ENCODE measurements at places on chromosomes 11 and 22. TPM values are rescaled to one million over a fixed set of nuclear protein-coding genes. Genes with fewer than 3 reads are reported as not detected.

DNA sequence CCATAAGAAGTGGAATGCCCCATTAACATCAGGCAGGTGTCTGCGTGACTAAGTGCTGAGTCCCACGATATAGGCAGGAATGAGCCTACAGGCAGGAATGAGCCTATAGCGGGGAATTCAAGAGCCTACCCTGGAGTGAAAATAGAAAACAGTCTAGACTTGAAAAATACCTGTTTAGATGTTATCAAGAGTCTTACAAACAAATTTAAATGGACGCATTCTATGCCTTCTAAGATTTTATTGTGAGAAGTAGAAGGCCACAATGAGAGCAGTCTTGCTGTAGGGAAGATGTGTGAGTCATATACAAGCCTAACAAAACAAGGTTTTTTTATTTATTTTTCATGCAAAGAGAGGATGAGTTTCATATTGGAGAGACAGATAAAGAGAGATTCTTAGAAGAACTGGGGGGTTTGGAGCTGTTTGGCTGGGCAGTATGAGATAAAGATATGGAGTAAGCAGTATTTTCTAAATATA is 200.8 kb upstream of the ZC3H12C start:
- no peak for DNase-seq

DNA sequence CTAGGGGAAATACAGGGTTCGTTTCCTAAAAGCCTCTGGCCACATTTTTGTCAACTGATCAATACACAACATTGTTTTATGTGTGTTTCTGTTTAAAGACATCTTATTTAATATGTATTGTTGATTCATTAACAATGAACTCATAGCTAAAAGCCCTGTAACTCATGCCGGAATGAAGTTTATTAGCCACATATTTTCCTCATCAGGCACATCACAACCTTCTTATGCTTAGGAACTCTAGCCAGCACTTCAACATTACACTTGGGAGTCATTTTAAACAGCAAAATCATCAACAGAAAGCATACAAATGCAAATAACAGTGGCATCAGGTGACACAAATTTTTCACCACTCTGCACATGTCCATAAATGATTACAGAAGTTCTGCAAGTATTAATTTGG is 15.1 kb upstream of the BLID start:
- DNase-seq: no peak

GRCh38 chr11:10495464-10495786 is 40.4 kb downstream of the AMPD3 start:
- DNase-seq: peak; percentile 40

DNA sequence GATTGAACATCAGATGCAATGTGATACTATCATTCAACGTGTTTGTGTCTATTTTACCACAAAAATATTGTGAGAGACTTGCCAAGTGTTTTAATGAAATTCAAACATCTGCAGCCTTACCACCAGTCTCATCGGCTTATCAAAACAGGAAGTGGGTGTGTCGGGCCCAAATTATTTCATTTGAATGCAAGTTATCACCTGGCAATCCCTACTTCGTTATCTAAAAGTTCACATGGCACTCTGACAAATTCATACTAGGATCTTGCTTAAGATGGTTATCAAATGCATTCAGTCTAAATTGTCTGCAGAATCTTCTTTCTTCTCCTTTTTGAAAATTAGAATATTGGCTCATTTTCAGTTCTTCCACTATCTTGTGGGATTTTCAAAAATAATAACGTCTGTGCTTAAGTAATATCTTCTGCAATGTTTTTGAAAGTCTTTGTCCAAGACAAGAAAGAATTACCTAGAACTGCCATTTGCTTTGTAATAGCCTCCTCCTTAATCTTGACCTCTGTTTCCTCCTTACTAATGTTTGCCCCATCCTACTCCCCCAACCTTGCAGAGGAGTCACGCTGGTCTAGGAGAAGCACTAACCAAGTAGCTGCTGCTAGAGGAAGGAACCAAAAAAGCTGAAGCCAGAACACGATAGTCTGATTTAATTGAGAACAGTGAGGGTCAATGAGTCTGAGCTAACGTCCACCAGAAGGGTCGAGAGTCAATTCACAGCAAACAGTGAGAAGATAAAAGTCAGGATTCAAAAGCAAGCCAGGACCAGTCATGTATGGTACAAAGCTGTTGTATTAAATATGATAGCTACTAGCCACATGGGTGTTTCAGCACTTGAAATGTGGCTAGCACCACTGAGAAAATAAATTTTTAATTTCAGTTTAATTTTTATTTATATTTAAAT is 10.2 kb upstream of the BIRC3 start:
- DNase-seq: no peak

GRCh38 chr11:13899603-13900002 is 62.9 kb upstream of the SPON1 start:
- DNase-seq: no peak

DNA sequence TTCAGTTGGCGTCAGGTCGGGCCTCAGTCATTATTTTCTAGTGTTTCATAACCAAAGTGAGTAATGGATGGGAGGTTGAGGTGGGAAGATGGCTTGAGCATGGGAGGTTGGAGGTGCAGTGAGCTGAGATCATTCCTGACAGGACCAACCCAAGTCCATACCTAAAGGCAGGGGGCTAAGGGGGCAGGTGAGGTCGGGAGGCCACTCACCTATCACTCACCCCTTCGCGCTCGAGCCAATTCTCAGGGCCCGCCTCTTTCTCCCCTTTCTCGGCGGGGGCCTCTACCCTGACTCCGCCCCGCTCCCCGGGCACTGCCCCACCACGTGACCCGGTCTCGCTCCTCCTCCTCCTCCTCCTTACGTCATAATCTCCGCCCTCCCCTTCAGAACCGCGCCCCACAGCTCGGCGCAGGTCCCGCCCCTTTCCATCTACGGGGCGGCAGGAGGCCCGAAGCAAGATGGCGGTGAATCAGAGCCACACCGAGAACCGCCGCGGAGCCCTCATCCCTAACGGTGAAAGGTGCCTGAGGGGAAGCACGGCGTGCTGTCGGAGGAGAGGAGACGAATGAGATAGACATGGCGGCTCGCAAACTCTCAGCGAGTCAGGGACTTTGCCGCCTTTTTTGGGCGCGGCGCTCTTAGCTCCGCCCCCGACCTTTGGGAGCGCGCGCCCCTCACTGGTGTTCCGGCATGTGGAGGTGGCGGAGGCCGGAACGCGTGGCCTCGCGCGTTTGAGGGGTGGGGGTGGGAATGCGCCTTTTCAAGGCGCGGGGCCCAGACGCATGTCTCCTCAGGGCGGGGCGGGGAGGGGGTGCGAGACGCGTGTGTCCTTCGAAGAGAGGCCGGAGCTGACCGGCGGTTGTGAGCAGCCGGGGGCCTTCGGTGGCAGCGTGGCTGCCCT is at the start of gene WBP2NL:
WBP2NL (plus strand) TSS at position 428 of the 901 bp plus-strand sequence; CDS start at position 459, 31 bp downstream.
- peak; percentile 92 for DNase-seq

DNA sequence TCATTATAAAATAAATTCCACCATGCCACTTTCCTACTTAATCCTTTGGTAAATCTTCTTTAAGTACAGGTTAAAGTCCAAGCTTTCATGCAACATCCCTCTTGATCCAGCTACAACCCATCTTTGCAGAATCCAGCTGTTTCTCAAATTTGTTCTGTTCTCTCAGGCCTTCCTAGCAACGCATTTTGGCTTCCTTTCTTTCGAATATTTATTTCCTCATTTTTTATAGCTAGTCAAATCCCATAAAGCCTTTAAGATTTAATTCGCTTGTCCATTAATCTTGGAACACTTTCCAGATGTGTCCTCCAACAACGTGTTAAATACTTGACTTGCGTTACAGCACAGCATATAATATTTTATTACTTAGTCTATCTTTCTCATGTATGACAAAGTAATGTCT is 600.1 kb upstream of the CHORDC1 start:
- DNase-seq: no peak

- no peak for DNase-seq
These were observed 138.1 kb downstream of the PGR start for GRCh38 chr11:100991541-100991940.

DNA sequence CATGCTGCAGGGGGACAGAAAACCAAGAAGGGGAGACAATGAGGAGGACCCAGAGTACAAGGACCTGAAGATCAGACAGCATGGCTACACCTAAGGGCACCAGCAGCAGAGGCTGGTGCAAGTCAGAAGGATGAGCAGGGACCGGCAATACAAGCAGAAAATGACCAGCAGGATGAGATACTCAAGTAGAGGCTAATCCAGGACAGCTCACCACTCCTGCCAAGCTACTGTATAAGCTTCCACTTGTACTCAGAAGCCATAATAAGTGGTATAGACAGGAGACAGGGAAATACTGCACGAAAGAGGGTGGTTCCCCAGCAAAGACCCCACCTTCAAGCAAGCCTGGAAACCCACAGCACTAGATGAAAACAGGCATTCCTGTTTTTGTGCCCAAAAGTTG is 138.7 kb upstream of the ZC3H12C start:
- no peak for DNase-seq

- DNase-seq: no peak
These were observed 3.1 kb downstream of the WBP2NL start for GRCh38 chr22:42001706-42002105.

DNA sequence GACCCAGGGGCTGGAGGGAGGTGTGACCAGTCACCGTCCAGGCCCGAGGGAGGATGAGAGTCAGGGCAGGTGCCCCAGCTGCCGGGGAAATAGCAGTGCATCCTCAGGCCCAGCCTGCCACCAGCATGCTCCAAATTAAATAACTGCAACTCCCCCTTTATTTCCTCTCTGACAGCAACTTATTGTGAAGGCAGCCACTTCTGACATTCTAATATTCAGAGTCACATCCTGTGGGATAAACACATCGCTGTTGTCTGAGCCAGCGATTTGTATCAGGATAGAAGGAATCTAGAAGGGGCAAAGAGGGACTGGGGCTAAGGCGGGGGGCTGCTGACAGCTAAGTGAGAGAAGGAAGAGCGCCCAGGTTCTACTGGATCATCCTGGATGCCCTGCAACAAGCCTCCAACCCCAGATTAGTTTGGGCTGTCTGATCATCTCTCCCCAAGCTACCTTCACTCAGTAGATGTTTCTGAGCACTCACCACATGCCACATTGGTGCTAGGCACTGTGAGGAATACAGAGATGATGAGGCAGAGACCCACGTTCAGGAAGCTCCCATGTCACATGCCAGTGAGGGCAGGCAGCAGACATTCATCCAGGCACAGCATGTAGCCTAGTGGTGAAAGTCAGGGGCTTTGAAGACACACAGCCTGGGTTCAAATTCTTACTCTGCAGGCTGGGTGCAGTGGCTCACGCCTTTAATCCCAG is 214.1 kb downstream of the BUD13 start:
- no peak for DNase-seq

GRCh38 chr11:123653827-123654565 is 428 bp downstream of the SCN3B start:
- peak; percentile 54 for DNase-seq

GRCh38 chr11:29153078-29153477 is 863.8 kb downstream of the KCNA4 start:
- DNase-seq: no peak

DNA sequence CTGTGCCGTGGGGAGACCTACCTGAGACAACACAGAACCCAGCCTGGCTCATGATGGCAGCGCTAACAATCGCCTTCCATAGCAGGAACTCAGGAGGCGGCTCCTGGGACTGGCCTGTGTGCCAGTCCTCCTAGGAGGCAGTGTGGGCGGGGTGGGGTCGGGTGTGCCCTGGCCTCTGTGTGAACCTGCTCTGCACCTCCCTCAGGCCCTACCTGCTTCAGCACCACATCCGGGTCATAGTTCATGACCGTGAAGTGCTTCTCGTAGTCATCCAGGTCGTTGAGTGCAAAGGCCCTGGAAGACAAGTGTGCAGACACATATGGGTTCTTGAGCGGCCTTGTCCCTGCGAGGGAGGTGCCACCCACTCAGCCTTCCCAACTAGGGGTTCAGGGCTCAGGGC is 15.3 kb downstream of the TTLL12 start:
- DNase-seq: no peak

DNA sequence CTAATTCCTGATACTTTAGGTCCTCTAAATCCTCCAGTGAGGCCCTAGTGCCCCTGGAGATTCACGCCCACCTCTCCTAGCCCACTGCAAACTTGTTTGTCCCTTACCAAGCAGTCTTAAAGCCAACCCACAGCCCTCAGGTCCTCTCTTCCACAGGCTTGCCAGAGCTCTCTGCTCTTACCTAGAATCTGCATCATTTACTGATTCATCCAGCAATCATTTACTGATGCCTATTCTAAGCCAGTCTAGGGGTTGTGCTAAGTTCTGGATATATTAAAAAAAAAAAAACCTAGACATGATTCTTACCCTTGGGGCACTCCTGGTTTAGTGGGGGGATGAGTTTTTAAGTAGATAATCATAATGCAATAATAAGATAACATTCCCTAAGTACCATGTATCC is 43.0 kb upstream of the PLET1 start:
- no peak for DNase-seq

- no peak for DNase-seq
These were observed 88.6 kb downstream of the TEAD1 start for GRCh38 chr11:12762696-12763324.

GRCh38 chr11:8776209-8776608 is 93.6 kb downstream of the RPL27A start:
- DNase-seq: no peak

GRCh38 chr11:35043936-35044335 is 95.0 kb upstream of the CD44 start:
- no peak for DNase-seq

- no peak for DNase-seq
These were observed 14.5 kb downstream of the ATG16L2 start for GRCh38 chr11:72828692-72829101.

- peak; percentile 39 for DNase-seq
These were observed 52.2 kb downstream of the ANO5 start for GRCh38 chr11:22244986-22245592.

GRCh38 chr11:134441281-134441680 is 29.2 kb upstream of the B3GAT1 start:
- DNase-seq: no peak

GRCh38 chr11:64089915-64090805 is 54.4 kb downstream of the FLRT1 start:
- no peak for DNase-seq

- DNase-seq: no peak
These were observed 130.1 kb downstream of the SOX6 start for GRCh38 chr11:16226245-16226644.

GRCh38 chr11:96472085-96472484 is 82.3 kb downstream of the JRKL start:
- DNase-seq: no peak

GRCh38 chr22:25736378-25737011 is 5.5 kb upstream of the MYO18B start:
- DNase-seq: no peak

SLC22A6 gene
- total RNA-seq: not detected

FAM83F gene
- total RNA-seq: 33.0 TPM

UPK3A gene
- total RNA-seq: 233 TPM

CSRP3 gene
- total RNA-seq: 0.68 TPM

TRIM48 gene
- total RNA-seq: not detected

FOLR3 gene
- not detected for total RNA-seq

E2F8 gene
- total RNA-seq: 3.0 TPM

FAM181B gene
- 10.4 TPM for total RNA-seq

APOL4 gene
- total RNA-seq: 34.4 TPM

NRXN2 gene
- total RNA-seq: 11.6 TPM

NCR3LG1 gene
- 3.4 TPM for total RNA-seq

PNPLA3 gene
- total RNA-seq: 0.75 TPM
